ENCODE measurements at places on chromosomes 12 and 14.

DNA sequence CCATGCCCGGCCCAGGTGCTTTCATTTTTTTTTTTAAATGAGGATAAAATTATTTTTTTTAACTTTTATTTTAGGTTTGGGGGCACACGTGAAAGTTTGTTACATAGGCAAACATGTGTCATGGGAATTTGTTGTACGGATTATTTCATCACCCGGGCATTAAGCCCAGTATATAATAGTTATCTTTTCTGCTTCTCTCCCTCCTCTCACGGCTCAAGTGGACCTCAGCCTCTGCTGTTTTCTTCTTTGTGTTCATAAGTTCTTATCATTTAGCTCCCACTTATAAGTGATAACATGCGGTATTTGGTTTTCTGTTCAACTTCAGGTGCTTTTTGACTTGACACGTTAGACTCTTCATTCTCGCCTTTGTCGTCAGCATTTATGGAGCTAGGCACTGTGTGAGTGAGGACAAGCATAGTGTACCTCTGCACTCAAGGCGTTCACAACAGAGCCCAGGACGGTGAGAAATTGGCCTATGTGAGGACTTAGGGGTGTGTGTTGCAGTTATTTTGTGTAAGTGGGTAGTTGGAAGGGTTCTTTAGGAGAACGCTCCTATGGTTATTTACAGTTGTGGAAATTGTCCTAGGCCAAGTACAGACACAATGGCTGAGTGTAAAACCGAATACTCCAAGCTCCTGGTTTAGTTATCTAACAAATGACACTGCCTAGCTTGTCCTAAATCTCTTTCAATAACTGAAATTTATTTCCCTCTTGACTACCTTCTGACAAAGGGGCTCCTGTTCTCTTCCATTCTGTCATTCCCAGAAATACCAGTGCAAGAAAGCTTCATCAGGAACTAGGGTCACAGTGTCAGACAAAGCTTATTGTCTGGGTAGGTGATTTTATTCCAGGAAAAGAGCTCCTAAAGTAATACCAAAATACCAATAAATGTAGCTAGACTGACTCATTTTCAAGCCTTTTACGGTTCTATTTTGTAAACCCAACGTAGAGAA, 200.5 kb upstream of the PRICKLE1 start:
- DNase-seq = no peak

DNA sequence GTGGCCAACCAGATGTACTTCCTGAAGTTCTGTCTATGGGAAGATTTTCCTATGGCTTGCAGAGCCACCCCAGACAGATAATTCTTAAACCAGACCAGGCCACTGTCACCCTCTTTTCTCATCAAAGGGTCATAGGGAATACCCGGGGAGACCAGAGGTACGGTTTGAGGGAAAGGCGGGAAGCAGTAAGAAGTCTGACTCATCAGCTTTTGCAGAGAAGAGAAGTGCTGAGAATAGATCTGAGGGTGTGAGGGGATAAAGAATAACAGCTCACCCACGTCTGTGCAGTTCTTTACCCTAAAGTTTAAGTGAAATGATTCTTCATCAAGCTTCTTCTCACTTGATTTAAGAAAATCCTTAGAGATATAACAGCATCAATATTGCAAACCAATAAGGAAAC, 21.3 kb upstream of the POC1B start:
- no peak for DNase-seq

DNA sequence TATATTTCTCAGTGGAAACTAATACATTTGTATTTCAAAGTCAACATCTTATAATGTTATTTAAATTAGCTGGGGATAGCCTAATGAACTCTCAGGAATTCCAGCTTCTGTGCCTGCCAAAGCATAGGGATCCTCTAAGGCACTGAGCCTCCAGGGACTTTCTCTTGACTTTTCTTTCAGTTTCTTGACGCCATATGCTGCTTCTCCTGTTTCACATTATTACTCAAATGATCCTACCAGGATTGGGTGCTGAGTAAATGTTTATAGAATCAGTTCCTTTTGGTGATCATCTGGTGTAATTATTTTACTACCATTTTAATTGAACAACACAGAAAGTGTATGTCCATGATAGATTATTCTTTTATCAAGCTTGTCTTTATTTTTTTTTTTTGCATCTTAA, 7.9 kb downstream of the METTL25 start:
- DNase-seq = no peak

DNA sequence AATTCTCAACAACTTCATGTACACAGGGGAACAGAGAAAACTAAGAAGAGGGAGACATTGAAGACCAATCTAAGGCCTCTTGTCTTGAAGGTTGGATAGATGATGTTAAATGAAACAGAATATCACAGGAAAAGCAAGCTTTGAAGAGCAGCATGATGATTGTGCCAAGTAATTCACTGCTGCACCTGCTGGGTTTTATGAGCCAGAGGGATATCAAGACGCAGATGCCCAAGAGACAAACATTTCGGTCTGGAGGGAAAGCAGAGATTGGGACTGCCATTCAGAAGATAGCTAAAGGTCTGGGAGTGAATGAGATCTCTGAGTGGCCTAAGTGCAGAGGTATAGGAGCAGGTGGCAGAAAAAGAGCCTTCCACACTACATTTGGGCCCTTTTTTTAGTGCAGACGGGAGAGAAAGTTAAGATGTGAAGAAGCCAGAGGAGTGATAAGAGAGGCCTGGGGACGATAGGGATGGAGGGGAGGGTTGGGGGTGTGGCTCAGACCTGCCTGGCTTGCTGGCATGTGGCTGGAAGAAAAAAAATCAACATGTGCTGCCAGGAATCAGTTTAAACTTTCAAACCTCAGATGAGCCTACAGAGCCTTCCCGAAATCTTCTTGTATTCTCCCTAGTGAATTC, 200.6 kb downstream of the AEBP2 start:
- no peak for DNase-seq

DNA sequence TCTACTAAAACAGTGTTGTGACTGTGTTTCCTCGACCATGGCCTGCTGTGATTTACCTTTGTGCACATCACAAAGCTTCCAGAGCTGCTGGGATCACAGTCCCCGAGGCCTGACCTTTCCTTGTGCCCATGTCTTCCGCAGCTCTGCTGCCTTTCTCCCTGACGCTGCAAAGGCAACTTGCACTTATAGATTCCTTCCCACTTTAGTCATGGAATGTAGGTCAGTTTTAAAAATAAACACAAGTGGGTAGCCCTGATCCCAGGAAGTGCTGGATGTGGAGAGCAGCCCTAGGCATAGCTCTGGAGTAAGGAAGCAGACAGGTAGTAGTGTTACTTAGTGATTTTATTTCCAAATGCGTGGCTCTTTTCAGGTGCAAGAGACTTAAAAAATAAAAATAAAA, 825.7 kb downstream of the AACS start:
- DNase-seq = no peak

DNA sequence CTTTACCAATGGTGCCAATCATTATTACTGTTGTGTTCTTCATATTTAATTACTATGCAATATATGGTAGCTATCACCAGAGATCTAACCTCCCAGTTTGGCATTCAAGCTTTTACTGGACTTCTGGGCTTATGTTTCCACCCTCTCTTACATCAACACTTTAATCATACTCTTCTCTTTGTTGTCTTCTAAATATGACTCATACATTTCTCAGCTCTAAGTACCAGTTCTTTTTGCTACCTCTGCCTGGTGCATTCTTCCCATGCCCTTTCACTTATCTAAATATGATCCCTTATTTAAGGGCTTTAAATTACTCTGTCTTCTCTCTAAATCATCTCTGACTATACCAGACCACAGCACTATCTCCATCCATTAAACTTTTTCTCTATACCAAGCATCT, 246.1 kb upstream of the CCDC196 start:
- no peak for DNase-seq

DNA sequence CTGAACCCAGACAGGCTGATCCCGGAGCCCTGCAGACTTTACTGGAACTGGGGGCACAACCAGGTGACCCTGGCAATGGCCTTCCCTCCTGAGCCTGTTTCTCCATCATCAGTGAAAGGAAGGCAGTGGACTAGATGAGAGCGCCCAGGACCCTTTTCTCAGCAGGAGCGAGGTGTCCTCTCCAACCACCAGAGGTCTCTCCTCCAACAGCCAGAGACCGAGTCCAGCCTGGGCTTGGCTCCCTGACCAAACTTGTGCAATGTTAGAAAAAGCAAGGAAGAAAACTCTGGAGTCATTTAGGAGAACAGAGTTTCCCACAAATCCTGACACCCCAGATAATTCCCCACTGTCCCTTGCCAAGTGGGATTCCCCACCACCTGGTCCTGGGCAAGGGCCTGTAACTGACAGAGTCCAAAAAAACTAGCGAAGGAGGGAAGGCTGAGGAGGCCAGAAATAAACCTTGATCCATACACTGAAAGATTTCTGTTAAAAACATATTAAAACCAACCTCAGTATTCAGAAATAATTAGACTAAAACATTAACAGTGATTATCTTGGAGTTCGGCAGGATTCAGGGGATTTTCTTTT, 9.0 kb downstream of the RPS6KL1 start:
- DNase-seq = no peak

- DNase-seq = no peak
These were observed 12.8 kb downstream of the TSFM start for GRCh38 chr12:57795354-57795753.

- DNase-seq = no peak
These were observed 56.7 kb downstream of the C14orf132 start for GRCh38 chr14:96095581-96096476.

GRCh38 chr14:33924566-33925100, 26.2 kb downstream of the EGLN3 start:
- no peak for DNase-seq
